ENCODE measurements at places on chromosomes 1 and 21.
A peak's percentile ranks its signal among the peaks of the same experiment; 100 is the strongest.

GRCh38 chr1:117017648-117018047, 16.1 kb downstream of the CD101 start:
- H3K4me3 ChIP-seq = no peak overlapping the region
- H3K36me3 ChIP-seq = no peaks in the 10 kb centered on the region
- H3K4me1 ChIP-seq = peaks cover 13% of the 10 kb centered on the region
- no peaks in the 10 kb centered on the region for H3K27me3 ChIP-seq

DNA sequence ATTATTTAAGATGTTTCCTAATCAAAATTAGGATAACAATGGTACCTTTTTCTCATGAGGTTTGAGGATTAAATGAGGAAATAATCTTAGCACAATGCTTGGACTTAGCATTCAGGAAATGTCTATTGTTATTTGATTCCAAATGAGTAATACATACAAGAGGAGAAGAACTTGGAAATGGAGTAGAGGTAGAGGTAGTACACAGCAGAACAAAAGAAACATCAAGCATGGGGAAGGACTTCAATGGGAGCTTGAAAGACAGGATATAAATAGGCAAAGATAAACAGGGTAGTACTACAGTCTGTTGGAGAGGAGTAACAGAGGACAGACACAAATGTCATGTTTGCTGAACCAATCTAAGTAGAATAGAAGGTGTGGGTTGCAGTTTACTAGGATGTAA, 59.5 kb upstream of the RGS2 start:
- H3K27ac ChIP-seq = no peak overlapping the region
- no peaks in the 10 kb centered on the region for H3K27me3 ChIP-seq
- no peak for DNase-seq
- H3K4me3 ChIP-seq = no peak overlapping the region
- no peaks in the 10 kb centered on the region for H3K36me3 ChIP-seq
- H3K4me1 ChIP-seq = no peaks in the 10 kb centered on the region

- H3K4me3 ChIP-seq = peak within 1 kb of the TSS; percentile 80
- DNase-seq = peak; percentile 84
- no peaks in the 10 kb centered on the region for H3K4me1 ChIP-seq
- peak within 1 kb of the TSS; percentile 88 for H3K27ac ChIP-seq
- H3K27me3 ChIP-seq = no peaks in the 10 kb centered on the region
Measured at GRCh38 chr1:20787029-20787839, at the start of gene HP1BP3. Gene HP1BP3, minus strand, starts transcription at chr1:20787307. Its CDS starts 6,867 bp downstream, at chr1:20780440.

GRCh38 chr1:246151796-246152434, 355.2 kb downstream of the SMYD3 start:
- DNase-seq = no peak
- H3K27ac ChIP-seq = no peak overlapping the region
- H3K4me1 ChIP-seq = no peaks in the 10 kb centered on the region
- H3K4me3 ChIP-seq = no peak overlapping the region

DNA sequence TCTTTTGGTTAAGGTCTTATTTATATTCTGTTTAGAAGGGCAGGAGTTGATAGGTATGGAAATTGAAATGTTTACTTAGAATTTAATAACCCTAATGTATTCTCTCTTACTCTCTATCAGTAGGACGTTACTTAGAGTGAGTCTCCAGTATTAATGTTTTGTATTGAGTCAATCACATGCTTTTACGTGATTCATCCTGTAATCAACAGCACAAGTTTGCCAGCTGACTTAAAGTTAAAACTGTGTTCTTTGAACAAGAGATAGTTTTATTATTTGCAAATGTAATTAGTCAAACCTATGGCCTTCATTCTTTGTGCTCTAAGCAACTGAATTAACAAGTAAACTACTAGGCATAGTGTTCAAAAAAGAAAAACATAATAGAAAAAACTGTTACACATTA, 57.3 kb downstream of the PKN2 start:
- no peak overlapping the region for H3K4me3 ChIP-seq
- no peaks in the 10 kb centered on the region for H3K27me3 ChIP-seq
- no peak overlapping the region for H3K27ac ChIP-seq
- peaks cover 26% of the 10 kb centered on the region for H3K36me3 ChIP-seq

- no peaks in the 10 kb centered on the region for H3K36me3 ChIP-seq
Measured at GRCh38 chr1:119686661-119687060, 25.1 kb upstream of the PHGDH start.
